ENCODE measurements at places on chromosomes 16 and 17.
A peak's percentile ranks its signal among the peaks of the same experiment; 100 is the strongest.

DNA sequence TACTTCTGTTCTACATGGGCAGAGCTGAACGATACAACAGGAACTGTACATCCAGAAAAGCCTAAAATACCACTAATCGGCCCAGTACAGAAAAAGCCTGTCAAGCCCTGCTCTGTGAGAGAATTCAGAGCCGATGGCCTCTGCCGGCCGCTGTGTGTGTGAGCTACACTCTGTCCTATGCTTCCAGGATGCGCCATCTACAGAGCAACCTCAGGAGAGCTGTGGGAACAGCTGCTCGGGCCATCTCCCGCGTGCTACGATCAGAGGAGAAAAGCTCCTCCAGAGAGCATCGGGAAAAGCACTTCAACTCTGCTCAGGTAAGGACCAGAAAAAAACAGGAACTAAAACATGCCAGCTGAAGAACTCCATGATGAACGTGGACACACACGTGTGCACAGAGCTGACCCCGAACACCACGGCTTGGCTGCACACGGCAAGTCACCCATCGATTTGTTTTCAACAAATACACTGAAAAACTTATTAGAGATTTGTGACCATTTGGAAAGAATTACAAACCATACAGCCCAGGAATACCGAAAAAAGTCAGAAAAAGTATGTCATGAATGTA lies 115.9 kb downstream of the ANKRD11 start:
- no peak for DNase-seq

DNA sequence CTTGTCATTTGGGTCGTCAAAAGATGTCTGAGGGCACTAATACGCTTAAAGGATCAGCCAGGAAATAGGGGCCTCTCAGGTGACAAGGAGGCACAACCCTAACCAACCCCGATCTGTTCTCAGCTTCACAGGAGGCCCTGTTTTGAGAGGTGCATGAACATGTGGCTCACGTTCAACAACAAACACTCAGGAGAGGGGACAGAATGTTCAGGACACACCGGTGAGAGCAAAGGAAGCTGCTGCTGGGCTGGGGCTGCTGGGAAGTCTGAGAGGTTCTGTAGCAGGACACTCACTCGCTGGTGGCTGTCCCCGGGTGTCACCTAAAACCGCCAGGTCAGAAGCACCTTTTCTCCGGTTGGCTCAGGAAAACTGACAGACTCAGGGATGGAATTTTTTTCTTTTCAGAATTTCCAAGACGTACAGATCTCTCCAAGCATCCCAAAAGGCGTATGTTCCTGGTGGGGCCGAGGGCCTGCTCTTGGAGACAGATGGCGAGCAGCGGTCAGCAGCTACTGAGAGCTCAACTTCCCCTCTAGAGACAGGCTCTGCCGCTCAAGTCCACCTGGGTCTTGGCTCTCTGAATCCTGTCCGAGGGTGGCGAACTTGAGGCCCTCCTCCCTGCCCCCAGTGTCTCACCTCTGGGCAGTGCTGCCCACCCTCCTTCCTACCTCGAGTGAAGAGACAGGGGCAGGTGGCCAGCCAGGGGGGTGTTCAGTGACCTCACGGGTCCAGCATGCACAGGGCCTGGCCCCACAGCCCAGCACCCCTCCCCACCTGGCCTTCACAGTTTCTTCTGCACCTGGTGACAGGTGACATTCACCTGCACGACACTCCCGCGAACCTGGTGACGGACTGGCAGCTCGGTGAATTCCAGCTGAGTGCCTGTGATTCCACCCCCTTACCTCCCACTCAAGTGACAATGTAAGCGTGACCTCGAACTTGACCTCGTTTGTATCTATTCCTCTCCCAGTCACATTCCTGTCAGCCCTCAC lies 22.9 kb downstream of the CLUH start:
- no peak for DNase-seq

DNA sequence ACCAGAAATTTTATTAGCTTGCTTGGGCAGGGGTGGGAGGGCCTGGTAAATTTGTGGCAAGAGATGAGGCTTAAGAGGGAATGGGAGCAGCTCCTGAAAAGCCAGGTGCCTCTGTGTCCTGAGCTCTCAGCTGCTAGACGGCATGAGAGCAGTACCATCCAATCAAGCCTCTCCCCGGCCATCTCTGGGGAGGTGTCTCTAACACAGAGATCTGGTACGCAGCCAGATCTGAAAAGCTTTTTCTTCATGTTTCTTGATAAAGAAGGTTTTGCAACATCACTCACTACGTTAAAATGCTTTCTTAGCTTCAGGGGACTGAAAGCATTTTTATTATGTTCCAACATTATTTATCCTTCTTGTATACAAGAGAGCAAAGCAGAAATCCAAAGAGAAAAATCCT lies 488.2 kb downstream of the RBFOX1 start:
- no peak for DNase-seq

GRCh38 chr16:22659933-22660332 lies 149.2 kb downstream of the NPIPB5 start:
- no peak for DNase-seq

DNA sequence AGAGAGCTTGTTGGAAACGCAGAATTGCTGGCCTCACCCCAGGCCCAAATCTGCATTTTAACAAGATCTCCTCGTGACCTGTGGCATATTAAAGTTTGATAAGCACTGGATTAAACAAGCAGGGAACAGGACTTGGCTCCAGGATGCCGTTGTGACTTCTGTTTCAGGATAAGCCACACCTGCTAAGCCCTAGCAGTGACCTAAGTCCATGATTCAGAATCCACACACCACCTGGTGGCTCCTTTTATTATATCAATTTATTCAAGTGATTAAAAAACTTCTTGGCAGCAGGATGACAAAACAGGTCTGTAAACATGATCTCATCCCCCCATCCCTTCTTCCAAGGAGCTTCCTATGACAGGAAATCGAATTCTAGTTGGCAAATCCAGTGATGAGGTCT lies 9.1 kb downstream of the NAGPA start:
- DNase-seq = no peak

- DNase-seq = peak; percentile 82
Measured at GRCh38 chr16:53372992-53373871, 61.0 kb upstream of the RBL2 start.

DNA sequence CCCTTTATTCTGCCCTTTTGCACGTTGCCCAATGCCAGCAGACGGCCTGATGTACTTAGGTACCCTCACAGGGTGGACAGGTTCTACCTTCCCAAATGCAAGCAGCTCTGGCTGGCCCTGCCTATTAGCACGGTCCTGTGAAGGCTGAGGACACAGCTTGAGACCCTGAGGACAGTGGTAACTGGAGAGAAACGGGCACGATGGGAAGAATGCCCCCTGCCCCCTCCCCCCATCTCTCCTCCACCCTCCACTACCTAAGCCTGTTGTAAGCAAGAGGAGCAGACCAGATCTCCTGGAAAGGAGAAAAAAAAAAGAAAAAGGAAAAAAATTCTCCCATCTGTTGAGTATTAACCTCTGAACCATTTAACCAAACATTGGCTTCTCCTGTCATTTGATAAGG lies 34.1 kb downstream of the MEOX1 start:
- DNase-seq = no peak

- peak; percentile 75 for DNase-seq
Measured at GRCh38 chr17:78168242-78168902, at the start of gene SYNGR2. TSS of gene SYNGR2 (plus strand) at chr17:78168581. CDS start at chr17:78168617, 36 bp downstream.

- DNase-seq = peak; percentile 0
Measured at GRCh38 chr16:17529982-17530760, 59.4 kb upstream of the XYLT1 start.

- no peak for DNase-seq
Measured at GRCh38 chr16:30722443-30722842, 23.5 kb downstream of the SRCAP start.

DNA sequence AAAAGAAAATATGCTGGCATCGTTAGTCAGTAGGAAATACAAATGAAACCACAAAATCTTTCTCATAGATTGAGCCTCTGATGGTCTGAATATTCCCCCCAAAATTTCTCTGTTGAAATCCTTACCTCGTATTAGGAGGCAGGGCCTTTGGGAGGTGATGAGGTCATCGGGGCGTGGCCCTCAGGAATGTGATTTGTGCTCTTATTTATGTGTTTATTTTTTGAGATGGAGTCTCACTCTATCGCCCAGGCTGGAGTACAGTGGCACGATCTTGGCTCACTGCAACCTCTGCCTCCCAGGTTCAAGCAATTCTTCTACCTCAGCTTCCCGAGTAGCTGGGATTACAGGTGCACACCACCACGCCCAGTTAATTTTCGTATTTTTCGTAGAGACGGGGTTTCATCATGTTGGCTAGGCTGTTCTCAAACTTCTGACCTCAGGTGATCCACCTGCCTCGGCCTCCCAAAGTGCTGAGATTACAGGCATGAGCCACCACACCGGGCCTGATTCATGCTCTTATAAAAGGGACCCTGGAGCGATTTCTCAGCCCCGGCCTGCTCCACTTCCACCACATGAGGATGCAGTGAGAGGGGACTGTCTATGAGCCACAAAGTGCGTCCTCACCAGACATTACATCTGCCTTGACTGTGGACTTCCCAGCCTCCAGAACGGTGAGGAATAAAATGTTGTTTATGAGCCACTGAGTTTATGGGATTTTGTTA lies 53.1 kb downstream of the DNAH17 start:
- no peak for DNase-seq

- DNase-seq = no peak
Measured at GRCh38 chr17:15516150-15516549, 47.1 kb downstream of the TVP23C start.

- no peak for DNase-seq
Measured at GRCh38 chr17:2466931-2467330, 44.8 kb downstream of the METTL16 start.

DNA sequence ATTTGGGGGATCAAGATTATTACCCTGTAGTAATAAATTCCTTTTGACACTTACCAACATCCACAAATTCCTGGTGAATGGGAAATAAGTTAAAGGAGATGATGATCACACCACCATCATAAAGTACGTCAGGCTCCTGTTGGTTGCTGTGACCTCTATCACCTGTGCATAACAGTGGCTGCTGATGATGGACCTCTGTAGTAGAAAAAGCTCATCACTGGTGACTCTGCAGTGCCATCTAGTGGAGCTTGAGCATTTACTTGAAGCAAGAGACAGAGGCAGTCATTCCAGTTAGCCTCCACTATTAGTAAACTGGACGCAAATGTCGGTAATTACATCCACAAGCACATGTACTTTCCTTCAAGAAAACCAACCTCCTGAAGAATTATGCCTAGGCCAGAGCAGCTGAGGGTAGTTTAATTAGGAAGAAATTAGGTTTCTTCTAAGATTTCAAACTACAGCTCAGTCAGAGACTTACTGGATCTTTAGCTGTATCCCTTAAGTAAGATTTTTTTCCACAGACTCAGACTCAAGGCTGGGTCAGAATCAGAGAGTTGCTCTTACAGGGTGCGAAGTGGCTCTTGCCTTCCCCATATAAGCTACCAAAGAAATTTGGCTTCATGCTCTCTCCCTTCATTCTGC lies 39.3 kb downstream of the CYB561 start:
- peak; percentile 24 for DNase-seq

DNA sequence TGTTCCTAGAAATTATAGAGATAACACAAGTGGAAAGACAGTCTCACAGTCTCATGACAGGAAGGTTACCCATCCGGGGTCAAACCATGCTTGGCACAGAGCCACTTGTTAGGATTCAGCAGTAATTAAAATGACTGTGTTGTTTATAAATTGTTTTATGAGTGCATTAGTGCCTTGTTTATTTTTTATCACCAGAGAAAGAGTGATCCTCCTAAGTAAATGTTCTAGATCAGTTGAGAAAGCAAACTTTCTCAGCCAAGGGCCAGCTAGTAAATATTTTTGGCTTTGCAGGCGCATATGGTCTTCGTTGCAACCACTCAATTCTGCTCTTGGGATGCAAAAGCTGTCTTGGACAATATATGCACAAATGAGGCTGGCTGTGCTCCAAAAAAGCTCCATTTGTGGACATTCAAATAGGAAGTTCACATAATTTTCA lies 253.9 kb upstream of the CACNG5 start:
- no peak for DNase-seq

DNA sequence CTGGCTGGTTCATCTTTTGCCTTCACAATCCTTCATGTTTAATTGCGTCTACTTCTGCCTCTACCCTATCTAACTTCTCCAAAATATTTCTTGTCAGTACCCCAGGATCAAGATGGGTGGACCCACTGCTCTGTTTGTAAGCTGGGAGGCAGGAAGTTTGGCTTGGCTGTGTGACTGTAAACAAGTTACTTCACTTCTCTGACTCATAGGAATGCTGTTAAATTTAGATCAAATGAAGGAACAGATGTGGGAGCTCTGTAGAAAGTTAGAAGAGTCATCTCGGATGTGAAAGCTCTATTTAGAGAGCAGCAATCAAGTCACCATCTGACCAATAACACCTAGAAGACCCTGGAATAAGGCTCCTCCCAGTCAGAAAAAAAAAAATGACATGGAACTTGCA lies 55.2 kb upstream of the MRTFB start:
- no peak for DNase-seq

DNA sequence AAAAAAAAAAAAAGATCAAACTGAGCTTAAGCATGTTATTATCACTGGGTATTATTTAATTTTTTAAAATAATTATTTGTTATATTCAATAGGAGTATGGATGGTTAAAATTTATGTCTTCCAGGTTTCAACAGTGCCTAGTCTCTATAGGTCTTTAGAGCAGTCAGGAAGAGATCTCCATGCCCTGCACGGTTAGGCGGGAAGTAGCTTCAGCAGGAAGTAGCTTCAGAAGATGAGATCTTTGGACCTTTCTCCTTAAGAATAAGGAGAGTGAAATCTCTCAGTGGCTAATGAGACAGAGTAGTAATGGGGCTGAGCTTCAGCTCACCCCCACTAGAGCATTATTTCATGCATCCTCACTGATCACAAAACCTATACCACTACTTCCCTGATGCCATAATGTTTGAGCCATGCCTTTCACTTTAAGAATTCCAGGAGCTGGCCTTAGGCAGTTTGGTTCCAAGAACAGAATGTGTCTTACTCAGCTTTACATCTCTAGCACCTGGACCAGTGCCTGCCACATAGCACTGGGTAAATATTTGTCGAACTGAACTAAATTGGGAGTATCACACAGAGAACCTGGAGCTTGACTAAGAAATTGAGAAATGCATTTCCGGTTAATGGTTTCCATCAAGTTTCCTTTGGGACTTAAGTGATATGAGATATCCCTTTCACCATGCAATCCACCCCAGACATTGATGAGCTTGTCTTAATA lies 43.5 kb downstream of the SCPEP1 start:
- no peak for DNase-seq

GRCh38 chr17:56937687-56938086 lies 23.2 kb downstream of the COIL start:
- no peak for DNase-seq

DNA sequence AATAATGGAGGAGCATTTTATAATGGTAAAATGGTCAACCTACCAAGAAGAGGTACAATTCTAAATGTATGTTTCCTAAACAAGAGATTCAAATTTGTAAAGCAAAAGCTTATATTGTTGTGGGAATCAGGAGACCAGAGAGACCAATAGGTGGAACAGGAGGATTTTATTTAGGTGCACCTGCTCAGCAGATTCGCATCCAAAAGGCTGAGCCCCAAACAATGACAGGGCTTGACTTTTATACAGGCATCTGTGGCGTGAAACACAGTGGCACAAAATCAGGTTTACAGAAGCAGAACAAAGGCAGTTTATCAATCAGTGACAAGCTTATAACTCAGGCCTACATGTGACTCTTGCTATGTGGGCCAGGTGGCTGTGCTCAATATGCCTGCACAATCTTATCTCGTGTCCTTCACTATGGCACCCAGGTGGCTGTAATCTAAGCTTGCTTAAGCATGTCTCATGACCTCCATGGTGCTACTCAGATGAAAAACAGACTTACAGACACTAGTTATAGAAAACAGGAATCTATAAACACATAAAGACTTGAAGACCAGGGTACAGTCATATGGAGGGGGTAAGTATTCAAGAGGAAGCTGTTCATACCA lies 780.2 kb upstream of the CA10 start:
- no peak for DNase-seq

GRCh38 chr17:74027444-74027843 lies 176.0 kb upstream of the RPL38 start:
- no peak for DNase-seq

GRCh38 chr16:57091200-57091974 lies 996 bp upstream of the CPNE2 start:
- no peak for DNase-seq
